Ovary (tissue), 10 donors: ENCODE measurements at places on chromosomes 5 and 9.
A peak's percentile ranks its signal among the peaks of the same experiment; 100 is the strongest.

GRCh38 chr5:11383506-11384095, 520.6 kb downstream of the CTNND2 start:
- no peak for DNase-seq

GRCh38 chr9:89425024-89425805, 72.7 kb downstream of the SEMA4D start:
- DNase-seq: no peak

GRCh38 chr9:31590091-31590490, 794.4 kb upstream of the ACO1 start:
- DNase-seq: no peak

DNA sequence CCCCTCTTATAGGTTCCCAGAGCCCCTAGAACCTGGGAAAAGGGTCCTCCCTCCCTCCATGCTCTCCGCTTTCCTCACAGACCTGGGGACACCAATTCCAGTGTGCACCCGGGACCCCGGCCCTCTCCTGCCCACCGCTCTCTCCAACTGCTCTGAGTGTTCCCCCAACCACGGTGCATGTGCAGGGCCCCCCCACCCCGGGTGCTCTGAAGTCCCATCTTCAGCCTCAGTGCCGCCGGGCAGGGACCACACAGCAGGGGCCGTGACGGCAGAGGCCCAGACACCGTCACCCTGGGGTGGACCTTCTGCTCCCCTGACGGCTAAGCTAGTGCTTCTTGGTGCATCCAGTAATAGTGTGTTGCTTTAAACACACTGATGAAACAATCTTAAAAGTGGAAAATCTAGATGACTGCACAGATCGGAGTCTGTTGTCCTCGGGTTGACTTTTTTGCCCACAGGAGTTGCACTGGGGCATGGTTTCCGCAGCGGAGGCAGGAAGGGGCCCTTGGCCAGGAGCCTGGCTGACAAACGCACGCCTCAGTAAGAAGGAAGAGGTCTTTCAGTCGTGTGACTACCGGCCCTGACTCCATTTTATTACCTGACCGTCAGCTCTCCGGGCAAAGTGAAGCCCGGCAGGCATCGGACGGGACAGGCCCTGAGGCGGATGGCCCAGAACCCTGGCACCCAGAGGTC, 36.2 kb upstream of the SLC6A3 start:
- no peak for DNase-seq

DNA sequence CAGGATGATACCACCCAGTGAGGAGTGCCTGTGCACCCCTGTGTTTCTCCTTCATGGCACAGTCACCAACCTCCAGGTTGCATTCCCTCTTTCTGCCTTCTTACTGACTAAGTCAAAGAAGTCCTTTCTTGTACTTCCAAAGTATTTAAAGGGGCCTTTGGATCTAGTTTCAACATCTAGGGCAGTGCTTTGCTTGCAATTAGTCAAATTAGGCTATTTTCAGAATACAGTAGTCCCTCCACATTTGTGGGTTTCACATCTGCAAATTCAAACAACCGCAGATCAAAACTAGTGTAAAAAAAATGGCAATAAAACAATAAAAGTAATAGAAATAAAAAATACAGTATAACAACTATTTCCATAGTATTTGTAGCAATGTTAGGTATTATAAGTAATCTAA, 333.9 kb upstream of the SEMA6A start:
- no peak for DNase-seq

GRCh38 chr9:3193791-3194190, 332.0 kb downstream of the RFX3 start:
- no peak for DNase-seq

DNA sequence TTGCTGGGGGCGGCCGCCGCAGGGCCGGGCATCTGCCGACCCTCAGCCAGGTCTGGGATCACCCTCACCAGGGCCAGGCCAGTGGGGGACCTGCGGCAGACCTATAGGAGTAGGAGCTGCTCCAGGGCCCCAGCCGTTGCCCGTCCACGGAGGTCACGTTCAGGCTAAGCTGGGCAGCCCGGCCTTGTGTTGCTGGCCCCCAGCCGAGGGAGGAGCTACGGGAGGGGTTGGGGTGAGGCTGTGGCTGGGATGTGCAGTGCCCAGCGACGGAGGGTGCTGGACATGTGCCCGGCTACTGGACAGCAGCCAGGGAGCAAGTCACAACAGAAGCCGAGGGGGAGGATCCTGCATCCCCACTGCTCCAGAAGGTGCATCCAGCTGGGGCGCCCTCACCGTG, 39.6 kb upstream of the SLC6A19 start:
- DNase-seq: no peak

DNA sequence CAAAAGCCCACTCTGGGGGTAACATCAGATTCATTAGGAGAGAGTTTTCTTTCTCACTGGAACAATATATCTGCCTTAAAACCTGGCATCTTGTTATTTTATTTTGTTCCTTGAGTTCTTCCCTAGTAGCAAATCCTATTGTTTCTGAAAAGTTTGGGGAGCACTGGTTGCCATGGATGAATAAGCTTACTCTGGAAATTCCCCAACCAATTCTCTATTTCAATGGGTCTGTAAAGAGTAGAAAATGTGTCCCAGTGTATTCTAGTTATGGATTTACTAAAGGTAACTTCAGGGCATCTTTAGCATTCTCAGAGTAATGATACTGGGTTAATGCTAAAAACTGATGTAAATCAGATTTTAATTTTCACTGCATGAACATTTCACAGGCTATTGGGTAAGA, 94.2 kb upstream of the S1PR3 start:
- DNase-seq: no peak

GRCh38 chr5:172910828-172911627, 48.2 kb upstream of the RPL26L1 start:
- DNase-seq: peak; percentile 76

- DNase-seq: no peak
Measured at GRCh38 chr5:6348476-6349000, 29.8 kb downstream of the MED10 start.

DNA sequence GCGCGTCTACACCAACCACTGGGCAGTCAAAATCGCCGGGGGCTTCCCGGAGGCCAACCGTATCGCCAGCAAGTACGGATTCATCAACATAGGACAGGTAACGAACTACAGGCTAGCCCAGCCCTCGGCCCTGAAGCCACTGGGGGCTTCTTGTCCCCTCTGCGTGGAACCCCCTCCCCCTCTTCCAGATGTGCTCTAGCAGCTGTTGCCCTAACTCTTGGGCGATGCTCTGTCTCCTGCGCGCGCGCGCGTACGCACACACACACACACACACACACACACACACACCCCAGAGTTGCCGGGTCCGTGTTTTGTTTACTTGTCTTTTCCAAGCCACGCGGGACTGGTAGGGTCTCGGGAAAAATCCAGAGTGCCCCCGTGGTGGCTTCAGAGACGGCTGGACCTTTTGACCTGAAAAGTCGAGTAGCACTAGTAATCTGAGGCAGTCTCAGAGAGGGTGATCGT, 836 bp downstream of the PCSK5 start:
- peak; percentile 74 for DNase-seq

- no peak for DNase-seq
Measured at GRCh38 chr9:76026796-76027195, 136.3 kb downstream of the PCSK5 start.

DNA sequence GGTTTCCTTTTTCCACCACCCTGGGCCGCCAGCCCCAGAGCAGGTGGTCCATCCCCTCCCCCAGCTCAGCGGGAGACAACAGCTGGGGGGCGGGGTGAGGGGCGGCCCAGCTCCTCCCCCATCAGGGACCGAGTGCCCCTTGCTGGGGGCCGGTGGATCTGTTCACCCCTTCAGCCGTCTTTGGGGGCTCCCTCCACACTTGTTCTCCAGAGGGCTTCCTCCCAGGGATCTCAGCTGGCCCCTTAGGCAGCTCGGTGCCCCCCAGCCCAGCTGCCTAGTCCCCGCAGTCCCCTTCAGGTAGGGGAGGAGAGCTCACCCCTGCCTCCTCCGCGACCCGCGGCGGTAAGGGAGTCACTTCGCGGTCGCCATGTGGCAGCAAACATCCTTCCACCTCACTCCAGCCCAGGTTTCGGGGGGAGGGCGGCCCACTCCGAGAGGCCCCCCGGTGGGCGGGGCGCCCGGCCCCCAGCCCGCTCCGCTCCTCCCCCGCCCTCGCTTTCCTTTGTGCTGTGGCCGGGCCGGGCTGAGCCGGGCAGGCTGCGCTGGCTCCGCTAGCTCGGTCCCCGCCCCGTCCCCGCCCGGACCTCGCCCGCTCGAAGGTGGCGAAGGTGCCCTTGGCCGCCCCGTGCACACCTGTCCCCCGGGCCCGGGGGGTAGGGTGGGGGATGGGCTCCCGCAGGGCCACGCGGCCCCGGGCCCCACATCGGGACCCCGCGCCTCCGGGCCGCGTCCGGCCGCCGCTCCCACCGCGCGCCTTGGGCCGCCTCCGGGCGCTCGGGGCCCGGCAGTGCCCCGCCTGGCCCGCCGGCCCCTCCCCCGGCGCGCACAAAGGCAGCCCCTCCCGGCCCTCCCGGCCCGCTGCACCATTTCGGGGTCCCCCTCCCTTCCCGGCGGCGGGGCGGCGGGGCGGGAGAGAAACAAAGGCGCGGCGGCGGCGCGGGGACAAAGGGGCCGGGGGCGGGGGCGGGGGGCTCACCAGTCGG, 683 bp downstream of the DBN1 start:
- peak; percentile 70 for DNase-seq

DNA sequence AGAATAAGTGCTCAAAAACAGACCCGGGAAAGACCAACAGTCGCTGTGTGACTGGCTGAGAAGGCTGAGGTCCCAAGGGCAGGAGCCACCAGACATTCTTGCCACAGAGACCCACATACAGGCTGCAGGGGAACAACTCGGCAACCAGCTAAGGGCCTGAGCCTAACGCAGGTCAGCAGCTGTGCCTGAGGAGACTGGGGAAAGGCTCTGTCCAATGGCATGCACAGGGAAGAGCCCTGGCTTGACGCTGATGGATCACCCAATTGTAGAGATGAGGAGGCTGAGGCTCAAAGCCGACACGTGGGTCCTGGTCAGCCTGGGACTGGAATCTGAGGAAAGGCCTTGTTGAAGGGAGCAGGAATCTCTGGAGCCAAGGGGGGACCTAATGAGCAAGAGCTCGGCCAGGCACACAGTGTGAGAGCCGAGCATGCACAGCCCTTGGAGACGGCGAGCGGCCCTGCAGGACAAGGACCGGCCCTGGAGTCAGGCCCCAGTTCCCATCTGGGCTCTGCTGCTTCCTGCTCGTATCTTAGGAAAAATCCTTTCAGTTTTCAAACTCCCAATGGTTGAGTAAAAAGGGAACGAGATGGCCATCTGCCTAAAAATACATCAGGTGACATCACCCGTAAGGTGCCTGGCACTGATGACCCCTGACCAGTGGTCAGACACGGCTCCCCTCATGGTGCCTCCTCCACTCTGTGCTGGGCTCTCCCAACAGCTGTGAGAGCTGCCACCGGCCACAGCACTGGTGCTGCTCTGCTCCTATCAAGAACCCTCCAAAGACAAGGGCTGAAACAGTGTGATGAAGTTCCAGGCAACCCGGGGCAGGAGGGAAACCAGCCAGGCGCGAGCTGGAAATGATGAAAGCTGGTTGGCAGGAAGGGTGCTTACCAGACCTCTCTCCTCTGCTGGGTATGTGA, 16.4 kb downstream of the LMAN2 start:
- no peak for DNase-seq

DNA sequence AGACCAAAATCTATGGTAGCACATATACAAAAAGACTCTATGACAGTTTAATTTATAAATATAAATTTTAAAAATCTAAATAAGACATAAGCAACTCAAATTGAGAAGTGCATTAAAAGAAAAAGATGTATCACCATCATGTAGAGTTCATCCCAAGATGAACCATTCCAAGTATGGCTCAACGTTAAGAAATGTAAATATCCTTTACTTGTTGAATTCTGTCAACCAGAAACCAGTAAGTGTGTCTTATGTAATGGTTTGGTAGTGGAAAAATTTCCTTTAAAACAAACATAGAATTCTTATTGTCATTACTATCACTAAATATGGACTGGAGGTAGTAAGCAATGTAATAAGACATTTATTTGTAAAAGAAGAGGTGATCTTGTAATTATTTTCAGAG, 87.3 kb downstream of the YIPF5 start:
- no peak for DNase-seq

DNA sequence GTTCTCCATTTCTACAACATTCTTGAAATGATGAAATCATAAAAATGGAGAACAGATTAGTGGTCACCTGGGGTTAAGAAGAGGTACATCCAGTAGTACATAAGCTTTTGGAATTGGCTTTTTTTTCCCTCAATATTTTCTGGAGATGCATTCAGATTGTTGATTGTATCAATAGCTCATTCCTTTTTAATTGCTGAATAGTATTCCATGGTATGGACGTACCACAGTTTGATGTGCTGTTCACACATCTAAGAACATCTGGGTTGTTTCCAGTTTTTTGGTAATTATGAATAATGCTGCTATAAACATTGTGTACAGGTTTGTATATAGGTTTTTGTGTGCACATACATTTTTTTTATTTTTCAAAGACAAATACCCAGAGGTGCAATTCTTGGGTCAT, 130.0 kb downstream of the PPP2R2B start:
- no peak for DNase-seq

GRCh38 chr9:69961843-69962242, 81.8 kb upstream of the MAMDC2 start:
- no peak for DNase-seq

DNA sequence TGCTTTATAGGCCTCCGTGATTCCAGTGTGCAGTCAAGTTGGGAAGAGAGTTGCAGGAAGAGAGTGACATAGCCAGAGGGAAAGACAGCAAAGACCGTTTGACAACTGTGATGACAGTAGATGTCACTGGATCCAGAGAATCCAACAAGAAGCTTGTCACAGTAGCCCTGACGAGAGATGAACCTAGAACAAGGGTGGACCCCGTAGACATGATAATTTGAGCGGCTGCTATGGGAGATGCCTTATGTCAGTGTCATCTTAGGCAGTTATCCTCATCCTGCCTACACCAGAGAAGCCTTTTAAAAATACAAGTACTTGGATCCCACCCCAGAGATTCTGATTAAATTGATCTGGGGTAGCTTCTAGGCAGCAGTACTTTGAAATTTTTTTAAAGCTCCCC, 125.4 kb downstream of the AOPEP start:
- no peak for DNase-seq

DNA sequence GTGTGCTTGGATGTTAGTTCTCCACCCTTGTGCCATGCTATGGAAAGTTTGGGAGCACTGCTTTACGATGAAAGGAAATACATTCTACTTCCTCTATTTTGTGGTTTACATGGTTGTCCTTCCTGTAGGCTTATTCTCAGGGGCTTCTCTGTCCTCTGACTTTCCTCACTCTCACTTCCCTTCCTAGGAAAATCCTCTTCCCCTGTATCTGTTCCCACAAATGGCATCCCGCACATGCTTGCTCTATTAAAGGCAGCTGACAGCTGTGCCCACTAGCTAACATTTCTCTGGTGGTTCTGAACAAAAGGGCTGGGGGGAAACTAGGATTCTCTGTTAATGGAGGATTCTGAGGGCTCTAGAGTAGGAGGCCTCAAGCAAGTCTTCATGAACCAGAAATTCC, 52.4 kb downstream of the FAM170A start:
- DNase-seq: no peak

- no peak for DNase-seq
Measured at GRCh38 chr5:55160493-55161209, 680 bp downstream of the GPX8 start.

GRCh38 chr5:172335721-172336120, 52.2 kb upstream of the UBTD2 start:
- DNase-seq: no peak
